ENCODE measurements at places on chromosomes 5 and 9. TPM values are rescaled to one million over a fixed set of nuclear protein-coding genes. Genes with fewer than 3 reads are reported as not detected.

Gene SAPCD2
- polyA plus RNA-seq = 9.0 TPM

Gene PCDHA9
- polyA plus RNA-seq = not detected

Gene FOXD4
- polyA plus RNA-seq = 0.37 TPM

Gene TESK1
- 22.7 TPM for polyA plus RNA-seq

Gene FYB1
- 0.86 TPM for polyA plus RNA-seq

Gene LTC4S
- polyA plus RNA-seq = 6.5 TPM

Gene MEIKIN
- 0.12 TPM for polyA plus RNA-seq

Gene KIF12
- 0.39 TPM for polyA plus RNA-seq

Gene SOX30
- 0.04 TPM for polyA plus RNA-seq

Gene DDX4
- not detected for polyA plus RNA-seq

Gene ADGRD2
- 0.02 TPM for polyA plus RNA-seq

Gene PLEKHG4B
- polyA plus RNA-seq = 0.53 TPM

Gene CCDC127
- polyA plus RNA-seq = 1.4 TPM

Gene PCDHGA3
- 0.12 TPM for polyA plus RNA-seq

Gene DRD1
- 0.02 TPM for polyA plus RNA-seq

Gene CYSTM1
- polyA plus RNA-seq = 13.4 TPM

Gene SLC34A1
- polyA plus RNA-seq = 0.49 TPM

Gene YIPF5
- 15.1 TPM for polyA plus RNA-seq

Gene SPOCK1
- 0.88 TPM for polyA plus RNA-seq

Gene PLK2
- 24.4 TPM for polyA plus RNA-seq

Gene NKD2
- polyA plus RNA-seq = 4.5 TPM

Gene FGF1
- 0.56 TPM for polyA plus RNA-seq

Gene ZFP2
- 0.86 TPM for polyA plus RNA-seq

Gene GBGT1
- polyA plus RNA-seq = 3.7 TPM

Gene SLC1A3
- polyA plus RNA-seq = 16.1 TPM

Gene OBP2B
- not detected for polyA plus RNA-seq

Gene ADAMTS6
- polyA plus RNA-seq = 0.25 TPM

Gene AQP3
- 933 TPM for polyA plus RNA-seq

Gene S1PR3
- 3.2 TPM for polyA plus RNA-seq

Gene FBP2
- not detected for polyA plus RNA-seq

Gene LCN9
- not detected for polyA plus RNA-seq

Gene TMEM252
- not detected for polyA plus RNA-seq

Gene IFNA21
- not detected for polyA plus RNA-seq

Gene ARID3C
- polyA plus RNA-seq = not detected

Data from esophagus (tissue), 2 donors.